ENCODE measurements at places on chromosomes 7 and 10.

DNA sequence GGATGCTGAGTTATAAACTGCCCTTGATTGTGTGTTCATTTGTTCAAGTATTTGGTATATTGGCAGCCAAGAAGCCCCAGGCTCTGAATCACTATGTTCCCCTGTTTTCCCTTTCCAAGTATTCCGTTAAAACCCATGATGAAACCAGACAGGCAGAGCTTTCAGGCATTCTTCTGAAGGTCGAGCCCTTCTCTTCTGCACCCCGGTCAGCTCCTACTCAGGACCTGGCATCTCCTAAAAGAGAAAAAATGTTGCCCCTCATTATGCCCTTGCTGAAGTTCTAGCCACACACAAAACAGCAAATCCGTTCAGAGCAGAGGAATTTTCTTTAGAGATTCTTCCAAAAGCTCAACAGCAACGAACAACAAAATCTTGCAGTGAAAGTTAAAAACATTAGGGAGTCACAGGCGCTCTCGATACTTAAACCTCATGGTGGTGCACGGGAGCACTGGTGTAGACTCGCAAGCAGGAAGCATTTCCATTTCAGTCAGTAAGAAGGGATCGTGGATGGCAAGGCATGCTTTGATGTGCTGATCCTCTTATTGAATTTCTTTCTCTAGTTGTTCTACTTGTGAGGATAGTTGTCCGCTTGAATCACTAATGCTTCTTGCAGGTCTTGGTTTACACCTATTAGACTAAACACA lies 264.9 kb downstream of the SKIDA1 start:
- no peak for DNase-seq

GRCh38 chr10:27826369-27826768 lies 80.8 kb upstream of the MKX start:
- no peak for DNase-seq

- no peak for DNase-seq
Observed at GRCh38 chr7:43148161-43148731, 35.8 kb downstream of the HECW1 start.

GRCh38 chr7:42142089-42142488 lies 94.9 kb downstream of the GLI3 start:
- DNase-seq, result no peak

DNA sequence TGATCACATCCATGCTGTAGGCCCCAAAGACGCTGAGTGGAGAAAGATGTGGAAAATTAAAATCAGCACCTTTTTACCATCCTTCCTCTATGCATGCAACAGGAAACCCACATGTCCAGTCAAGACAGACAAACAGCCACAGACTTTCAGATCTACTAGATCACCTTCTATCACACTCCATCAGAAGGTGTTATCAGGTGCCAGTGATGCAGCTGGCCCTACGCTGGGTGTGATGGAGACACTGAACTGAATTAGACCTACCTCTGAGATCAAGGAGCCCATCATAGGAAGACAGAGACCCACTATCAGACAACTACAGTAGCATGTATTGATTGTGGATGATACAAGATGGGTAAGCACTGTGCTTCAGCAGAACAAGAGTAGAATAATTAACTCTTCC lies 15.5 kb downstream of the CYP3A4 start:
- DNase-seq, result no peak
